ENCODE measurements at places on chromosomes 6 and 20.

- DNase-seq, result no peak
These were observed 42.5 kb downstream of the KCNQ2 start for GRCh38 chr20:63429992-63430391.

GRCh38 chr6:120564779-120565178 is 769.5 kb downstream of the TBC1D32 start:
- DNase-seq, result no peak

GRCh38 chr20:40720826-40721225 is 31.8 kb upstream of the MAFB start:
- DNase-seq, result no peak

DNA sequence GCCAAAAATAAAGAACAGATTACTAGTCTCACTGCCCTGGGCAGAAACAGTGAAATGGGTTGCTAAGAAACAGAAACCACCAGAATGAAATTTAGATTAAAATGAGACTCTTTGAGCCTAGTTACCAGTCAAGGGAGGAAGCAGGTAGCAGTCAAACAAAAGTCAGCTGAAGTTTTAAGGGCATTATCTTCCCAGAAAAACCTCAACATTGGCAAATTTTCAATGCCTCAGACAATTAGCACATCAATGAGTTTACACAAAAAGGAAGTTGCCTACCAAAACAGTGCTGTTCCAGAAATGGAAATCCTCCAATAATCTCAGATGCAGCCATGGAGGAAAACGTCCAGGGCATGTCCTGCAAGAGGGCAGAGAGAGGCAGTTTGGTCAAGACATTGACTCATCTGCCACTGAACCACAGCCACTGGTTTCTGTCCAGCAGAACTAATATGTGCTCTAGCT is 399.7 kb upstream of the ADGRB3 start:
- DNase-seq, result no peak

GRCh38 chr6:94680669-94681212 is 896.6 kb upstream of the MANEA start:
- DNase-seq, result no peak

DNA sequence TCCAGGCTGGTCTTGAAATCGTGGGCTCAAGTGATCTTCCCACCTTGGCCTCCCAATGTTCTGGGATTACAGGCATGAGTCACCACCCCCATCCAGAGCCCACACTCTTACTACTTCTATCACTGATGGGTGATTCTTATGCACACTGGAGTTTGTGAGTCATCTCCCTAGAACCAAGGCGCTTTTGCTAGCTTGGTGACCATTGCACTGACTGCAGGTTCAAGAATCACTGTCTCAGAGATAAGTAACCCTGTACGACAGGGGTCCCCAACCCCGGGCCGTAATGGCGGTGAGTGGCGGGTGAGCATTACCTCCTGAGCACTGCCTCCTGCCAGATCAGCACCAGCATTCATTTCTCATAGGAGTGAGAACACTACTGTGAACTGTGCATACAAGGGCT is 118.8 kb downstream of the MAP3K7 start:
- no peak for DNase-seq

DNA sequence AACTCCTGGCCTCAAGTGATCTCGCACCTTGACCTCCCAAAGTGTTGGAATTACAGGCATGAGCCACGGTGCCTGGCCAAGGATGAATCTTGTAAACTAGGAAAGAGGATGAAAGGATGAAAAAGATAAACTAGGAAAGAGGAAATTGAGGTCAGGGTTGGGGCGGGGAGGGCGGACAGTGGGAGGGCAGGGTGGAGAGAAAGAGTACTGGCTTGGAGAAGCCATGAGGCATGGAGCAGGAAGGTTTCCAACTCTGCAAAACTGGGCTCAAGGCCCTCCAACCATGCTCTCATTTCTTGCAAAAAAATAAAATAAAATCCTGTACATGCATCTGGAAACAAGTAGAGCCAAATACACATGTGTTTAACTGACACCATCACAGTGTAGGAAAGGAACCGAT is 256.6 kb upstream of the SGK1 start:
- no peak for DNase-seq

DNA sequence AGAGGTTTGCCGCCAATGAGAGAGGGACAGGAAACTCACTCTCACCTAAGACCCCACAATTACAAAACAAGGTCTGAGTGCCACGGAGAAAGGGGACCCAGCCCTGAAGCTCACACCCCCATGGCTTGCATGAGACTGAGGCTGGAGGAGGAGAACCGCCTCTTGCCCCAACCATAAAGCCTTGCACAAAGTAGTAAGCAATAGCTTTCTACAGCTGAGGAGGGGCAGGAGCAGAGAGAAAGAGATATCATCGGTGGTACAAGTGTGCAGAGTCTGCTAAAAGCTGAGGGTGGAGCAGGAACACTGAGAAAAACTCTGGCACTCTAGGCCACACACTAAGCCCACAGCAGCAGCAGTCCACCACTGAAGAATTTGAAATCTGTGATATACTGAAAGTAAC is 37.7 kb downstream of the OSTM1 start:
- DNase-seq, result no peak

GRCh38 chr6:144845186-144845585 is 560.1 kb downstream of the UTRN start:
- DNase-seq, result no peak

- no peak for DNase-seq
These were observed 43.9 kb downstream of the PLCB4 start for GRCh38 chr20:9112541-9113515.

DNA sequence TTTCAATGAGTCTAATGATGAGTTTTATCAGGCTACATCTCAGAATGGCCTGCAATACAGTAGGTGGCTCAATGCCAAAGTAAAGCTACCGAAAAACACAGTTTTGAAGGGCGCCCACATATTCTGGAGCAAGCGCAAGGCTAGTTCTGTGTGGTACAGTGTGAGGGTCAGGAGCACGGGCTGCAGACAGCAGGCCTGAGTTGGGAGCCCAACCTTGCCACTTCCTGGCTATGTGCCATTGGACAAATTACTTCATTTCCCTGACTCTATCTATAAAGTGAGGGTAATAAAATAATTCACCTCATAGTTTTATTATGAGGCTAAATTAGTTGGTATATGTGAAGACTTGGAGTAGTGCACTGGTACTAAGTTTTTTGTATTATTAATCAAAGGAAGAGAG is 150.7 kb downstream of the OPN5 start:
- DNase-seq, result no peak

DNA sequence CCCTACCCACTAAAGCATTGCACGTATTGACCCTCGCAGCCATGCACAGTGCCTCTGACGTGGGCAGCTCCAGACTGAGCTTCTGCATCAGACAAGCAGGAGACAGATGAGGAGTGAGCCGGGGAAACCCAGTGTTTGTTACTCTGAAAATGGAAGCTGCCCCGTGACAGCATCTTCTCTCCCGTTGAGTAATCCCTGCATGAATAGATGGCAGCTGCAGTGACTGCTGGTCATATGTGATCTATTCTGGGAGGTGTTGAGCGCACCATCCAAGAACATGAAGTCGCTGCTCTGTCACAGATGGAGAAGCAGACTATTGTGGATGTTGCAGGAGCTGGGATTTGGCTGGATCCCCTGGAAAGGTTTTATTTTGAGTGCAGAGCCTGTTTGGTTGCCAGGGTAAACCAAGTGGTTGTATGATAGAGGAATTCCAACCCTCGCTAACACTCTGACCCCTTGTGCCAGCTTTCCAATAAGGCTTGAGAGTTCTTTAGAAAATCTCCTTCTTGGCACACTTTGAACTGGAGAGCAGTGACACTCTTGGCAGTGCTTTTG is 242.2 kb downstream of the NRN1 start:
- no peak for DNase-seq

DNA sequence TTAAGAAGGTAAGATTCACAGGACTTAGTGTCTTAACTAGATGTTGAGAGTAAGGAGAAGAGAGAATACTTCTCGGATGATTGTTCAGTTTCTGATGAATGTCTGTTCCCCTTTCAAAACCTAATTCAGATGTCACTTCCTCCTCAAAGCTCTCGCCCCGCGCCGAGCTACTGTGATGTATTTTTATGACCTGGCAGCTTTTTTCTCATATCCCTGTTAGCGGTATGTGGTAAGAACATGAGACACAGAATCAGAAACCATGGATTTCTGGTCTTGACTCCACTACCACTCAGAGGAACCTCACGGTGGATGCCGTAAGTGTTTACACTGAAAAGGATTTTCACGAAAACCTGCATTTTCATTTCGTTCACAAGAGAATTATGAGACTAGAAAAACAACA is 48.4 kb downstream of the CEP43 start:
- DNase-seq, result peak; percentile 87

DNA sequence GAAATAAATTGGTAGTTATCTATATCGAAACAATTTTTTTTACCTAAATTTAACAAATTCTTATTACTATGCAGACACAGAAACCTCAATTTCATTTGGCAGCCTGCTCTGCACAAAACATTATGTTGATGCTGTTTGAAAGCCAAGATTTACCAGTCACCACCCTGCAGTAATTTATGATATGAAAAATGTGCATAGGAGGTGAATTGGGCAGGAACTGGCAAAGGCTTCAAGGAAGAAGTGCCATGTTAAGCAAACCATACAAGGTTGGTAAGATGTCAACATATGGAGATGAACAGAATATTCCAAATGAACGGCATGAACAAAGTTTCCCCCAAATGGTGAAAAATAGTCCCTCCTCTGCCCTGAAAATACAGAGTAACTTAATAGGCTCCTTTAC is 54.2 kb upstream of the TAB2 start:
- no peak for DNase-seq

- no peak for DNase-seq
These were observed 384.4 kb upstream of the JARID2 start for GRCh38 chr6:14861491-14861943.

DNA sequence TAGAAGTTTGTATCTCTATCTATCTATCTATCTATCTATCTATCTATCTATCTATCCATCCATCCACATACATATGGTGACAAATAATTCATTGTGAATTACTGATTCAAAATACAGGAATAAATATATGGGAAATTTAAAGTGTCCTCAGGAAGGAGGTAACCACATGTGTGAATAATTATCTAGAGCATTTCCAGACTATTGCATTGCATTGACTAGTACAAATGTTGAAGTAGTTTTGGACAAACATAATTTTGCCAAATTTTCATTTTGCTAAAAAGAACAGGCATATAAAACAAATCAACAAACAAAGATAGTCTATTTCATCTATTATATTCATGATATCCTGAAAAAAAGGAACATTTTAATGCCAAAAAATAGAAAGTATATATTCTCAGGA is 192.7 kb downstream of the UTRN start:
- DNase-seq, result no peak

DNA sequence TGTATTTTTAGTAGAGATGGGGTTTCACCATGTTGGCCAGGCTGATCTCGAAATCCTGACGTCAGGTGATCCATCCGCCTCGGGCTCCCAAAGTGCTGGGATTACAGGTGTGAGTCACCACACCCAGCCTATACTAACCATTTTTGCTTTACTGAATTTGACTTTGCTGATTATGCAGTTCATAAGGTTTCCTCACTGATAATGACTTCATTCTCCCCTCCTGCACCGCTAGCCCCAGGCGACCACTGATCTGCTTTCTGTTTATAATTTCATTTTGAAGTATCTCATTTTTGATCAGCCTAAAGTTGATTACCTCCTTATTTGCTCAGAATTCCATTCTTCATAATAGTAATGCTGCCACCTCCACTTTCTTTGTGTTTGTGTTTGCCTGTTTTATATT is 48.7 kb upstream of the FAM83D start:
- no peak for DNase-seq

GRCh38 chr6:111808493-111808892 is 64.8 kb downstream of the FYN start:
- DNase-seq, result no peak

DNA sequence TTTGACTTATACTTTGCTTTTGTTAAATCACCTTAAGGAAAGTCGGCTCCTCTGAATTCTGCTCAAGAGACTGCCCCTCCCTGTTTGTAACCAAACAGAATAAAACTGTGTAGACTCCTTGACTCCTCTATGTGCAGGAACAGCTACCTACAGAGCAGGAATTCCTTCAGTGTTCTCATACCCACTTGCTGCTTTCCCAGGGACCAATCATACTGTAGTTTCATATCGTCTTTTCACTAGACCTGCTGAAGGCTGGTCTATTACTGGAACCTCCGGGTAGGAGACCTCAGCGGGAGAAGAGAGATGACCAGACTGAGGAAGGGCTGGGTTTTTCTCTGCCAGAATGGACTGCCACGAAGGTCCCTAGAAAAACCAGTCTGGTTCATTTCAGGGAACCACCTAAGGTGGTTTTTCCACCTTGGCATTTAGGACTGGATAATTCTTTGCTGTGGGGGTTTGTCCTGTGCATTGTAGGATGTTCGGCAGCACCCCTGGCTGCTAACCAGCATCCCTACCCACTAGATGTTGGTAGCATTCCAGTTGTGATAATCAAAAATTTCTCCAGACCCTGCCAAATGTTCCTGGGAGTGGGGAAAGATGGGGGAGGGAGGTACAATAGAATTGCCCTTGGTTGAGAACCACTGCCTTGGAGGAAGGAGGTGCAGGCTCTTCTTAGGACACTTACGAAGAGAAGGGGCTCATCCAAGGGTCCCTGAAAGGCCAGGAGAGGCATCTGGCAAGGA is 80.5 kb downstream of the DNAAF9 start:
- DNase-seq, result no peak

DNA sequence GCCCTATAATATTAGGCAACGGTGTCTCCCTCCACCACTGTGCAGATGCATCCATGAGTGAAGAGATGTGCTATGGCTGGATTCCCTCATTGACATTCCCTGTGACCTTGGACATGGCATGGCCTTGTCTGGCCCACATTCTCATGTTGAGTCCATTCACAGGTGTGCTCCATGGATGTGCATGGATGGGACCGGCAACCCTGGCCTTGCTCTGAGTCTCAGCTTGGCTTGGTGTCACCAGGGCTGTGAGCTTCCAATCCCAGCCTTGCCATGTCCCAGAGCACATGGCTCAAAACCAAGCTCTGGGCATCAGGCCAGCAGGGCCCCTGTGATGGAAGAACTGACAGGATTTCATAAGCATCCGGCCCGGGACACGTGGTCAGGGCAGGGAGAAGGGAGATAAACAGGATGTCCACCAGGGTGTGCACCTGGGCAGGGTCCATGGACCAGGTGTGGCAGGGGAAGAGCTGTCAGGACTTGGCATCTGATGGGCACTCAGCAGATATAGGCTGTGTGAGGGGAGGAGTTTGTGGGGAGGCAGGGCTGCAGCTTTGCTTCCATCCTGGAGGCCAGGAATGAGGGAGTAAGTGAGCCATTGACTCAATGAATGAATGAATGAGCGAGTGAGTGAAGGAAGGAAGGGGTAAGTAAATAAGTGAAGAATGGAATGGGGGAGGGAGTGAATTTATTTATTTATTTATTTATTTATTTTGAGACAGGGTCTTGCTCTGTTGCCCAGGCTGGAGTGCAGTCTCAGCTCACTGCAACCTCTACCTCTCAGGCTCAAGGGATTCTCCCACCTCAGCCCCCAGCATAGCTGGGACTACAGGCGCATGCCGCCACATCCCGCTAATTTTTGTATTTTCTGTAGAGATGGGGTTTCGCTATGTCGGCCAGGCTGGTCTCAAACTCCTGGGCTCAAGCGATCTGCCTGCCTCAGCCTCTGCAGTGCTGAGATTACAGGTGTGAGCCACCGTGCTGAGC is 15.7 kb downstream of the NRSN2 start:
- DNase-seq, result no peak

- no peak for DNase-seq
These were observed 404.0 kb downstream of the SMOC2 start for GRCh38 chr6:168844821-168845609.
